Liver (tissue), 10 donors: ENCODE measurements at places on chromosomes 7 and 10. TPM values are rescaled to one million over a fixed set of nuclear protein-coding genes. Genes with fewer than 3 reads are reported as not detected.
A peak's percentile ranks its signal among the peaks of the same experiment; 100 is the strongest.

Gene RBM20
- 0.05 TPM for total RNA-seq

Gene SPDYE18
- 0.75 TPM for total RNA-seq

Gene SKIDA1
- total RNA-seq = 2.3 TPM

GRCh38 chr10:30553626-30554439 is 75.7 kb downstream of the LYZL2 start:
- peak overlapping the region; percentile 27 for H3K4me3 ChIP-seq
- no peak for DNase-seq
- peaks cover 1% of the 10 kb centered on the region for H3K4me1 ChIP-seq
- peak overlapping the region; percentile 80 for H3K27ac ChIP-seq
- H3K27me3 ChIP-seq = no peaks in the 10 kb centered on the region
- H3K36me3 ChIP-seq = no peaks in the 10 kb centered on the region

DNA sequence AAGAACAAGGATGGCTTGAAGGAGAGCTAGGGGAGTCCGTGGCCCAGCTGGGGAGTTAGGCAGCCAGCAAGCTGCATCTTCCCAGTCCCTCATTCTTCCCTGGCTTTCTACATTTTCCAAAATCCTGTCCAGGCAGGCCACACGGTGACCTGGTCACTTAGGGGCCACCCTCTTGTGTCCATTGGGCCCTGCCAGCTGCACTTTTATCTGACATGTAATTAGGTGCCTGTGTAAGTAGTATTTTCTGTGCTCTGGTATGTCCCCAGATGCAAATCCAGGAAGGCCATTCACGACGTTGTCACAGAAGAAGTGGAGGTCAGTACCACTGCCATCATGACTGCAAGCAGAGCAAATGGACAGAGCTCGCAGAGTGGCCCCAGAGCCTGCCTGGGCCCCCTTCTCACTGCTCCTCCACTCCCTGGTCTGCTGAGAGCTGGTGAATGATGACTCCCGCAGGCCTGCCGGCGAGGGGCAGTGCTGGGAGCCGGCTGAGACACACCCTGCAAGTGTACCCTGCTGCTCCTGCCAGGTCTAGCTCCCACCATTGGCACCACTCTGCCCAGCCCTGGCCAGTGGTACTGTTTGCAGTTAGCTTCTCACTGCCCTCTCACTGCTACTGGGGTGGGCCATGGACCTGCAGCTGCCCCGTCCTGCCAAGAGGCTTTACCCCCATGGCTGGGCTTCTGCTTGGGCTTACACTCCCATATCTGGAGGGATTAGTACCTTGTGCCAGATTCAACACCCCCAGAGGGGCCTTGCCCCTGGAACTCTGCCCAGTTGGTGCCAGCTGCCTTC is 98.2 kb downstream of the GLRX3 start:
- H3K4me1 ChIP-seq = no peaks in the 10 kb centered on the region
- no peaks in the 10 kb centered on the region for H3K36me3 ChIP-seq
- H3K27me3 ChIP-seq = no peaks in the 10 kb centered on the region
- no peak for DNase-seq
- no peak overlapping the region for H3K4me3 ChIP-seq

- H3K27me3 ChIP-seq = no peaks in the 10 kb centered on the region
- H3K4me3 ChIP-seq = no peak overlapping the region
- DNase-seq = no peak
These were observed 182.2 kb upstream of the INHBA start for GRCh38 chr7:41885078-41885477.

GRCh38 chr7:157224627-157225026 is 85.9 kb downstream of the UBE3C start:
- H3K36me3 ChIP-seq = peaks cover 23% of the 10 kb centered on the region
- no peaks in the 10 kb centered on the region for H3K4me1 ChIP-seq
- H3K27ac ChIP-seq = no peak overlapping the region
- no peak for DNase-seq
- no peaks in the 10 kb centered on the region for H3K27me3 ChIP-seq
- no peak overlapping the region for H3K4me3 ChIP-seq
